GM13976 (cell line): ENCODE measurements at places on chromosomes 2 and 18.

GRCh38 chr2:133765658-133766057, 197.4 kb upstream of the NCKAP5 start:
- no peak for DNase-seq

DNA sequence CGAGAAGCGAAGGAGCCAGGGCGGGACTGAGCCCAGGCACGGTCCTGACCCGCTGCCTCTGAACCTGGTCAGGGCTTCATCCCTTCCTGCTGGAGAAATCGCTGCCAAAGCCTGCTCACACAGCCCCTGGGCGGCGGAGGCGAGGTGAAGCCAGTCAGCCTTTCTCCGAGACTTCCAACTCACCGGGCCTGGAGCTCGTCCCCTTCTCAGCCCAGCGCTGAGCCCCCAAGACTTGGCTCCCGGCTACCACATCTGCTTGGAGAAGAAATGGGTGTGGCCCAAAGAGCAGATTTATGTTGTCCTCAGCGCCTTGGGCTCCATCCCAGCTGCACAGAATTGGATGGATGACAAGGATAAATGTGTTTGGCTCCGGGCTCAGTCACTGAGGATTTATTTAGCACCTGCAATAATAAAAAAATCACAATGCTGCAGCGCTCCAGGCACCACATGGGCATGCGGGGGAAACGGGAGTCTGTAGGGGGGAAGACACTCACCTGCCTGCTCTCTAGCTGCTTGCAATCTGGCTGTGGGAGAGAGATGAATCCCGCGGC, 64.9 kb downstream of the ACTR2 start:
- DNase-seq, result no peak

DNA sequence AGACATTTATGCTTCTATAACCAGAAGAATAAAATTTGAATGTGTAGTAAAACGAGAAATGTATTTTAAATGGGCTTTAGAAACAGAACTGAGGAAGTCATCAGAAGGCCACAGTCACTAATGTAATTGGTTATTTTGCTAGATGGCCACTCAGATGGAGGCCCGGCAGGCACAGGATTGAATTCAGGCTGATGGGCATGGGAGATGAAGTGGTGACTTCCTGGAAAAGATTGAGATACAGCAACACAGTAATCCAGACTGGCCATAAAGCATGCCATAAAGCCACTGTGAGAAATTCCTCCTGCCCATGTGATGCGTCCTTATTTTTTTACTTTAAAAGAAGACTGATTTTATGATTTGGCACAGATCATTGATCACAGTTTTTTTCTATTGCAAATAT, 297.7 kb downstream of the ICOS start:
- DNase-seq, result no peak

DNA sequence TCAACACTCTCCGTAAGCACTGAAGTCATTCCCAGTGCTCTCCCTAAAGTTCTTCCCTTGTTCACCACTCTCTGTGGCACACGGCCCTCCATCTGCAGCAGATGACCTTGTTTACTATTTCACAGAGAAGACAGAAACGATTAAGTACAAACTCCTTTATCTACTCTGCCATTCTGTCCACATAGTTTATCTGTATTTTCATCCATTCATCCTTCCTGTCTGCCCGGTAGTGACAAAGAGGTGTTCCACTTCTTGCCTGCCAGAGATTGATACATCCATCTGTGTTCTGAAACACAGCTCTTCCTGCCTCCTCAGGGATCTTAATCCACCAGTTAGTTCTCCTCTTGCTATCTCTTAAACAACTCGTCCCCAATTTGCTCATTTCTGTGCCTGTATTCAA, 77.9 kb upstream of the CD226 start:
- DNase-seq, result no peak

GRCh38 chr2:223058952-223059716, 7.1 kb downstream of the KCNE4 start:
- DNase-seq, result no peak

GRCh38 chr2:241945803-241946202, 76.3 kb downstream of the RTP5 start:
- DNase-seq, result no peak

DNA sequence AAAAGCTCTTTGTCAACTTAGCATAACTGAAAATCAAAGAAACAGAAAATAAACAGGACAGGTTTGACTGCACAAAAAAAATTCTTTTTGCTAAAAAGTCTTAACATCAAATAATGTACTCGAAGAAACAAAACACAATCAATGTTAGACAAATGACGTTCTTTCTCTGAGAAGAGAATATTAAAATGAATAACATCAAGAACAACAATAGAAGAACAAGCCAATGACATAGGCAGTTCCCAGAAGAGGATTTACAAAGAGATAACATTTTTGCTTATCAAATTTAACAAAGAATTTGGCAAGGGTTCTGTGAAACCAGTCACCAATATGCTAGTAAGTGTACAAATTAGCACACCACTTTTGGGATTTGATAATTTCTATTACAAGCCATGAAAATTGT, 5.8 kb downstream of the GPR55 start:
- DNase-seq, result no peak

GRCh38 chr2:136248907-136249306, 131.0 kb upstream of the CXCR4 start:
- DNase-seq, result no peak

DNA sequence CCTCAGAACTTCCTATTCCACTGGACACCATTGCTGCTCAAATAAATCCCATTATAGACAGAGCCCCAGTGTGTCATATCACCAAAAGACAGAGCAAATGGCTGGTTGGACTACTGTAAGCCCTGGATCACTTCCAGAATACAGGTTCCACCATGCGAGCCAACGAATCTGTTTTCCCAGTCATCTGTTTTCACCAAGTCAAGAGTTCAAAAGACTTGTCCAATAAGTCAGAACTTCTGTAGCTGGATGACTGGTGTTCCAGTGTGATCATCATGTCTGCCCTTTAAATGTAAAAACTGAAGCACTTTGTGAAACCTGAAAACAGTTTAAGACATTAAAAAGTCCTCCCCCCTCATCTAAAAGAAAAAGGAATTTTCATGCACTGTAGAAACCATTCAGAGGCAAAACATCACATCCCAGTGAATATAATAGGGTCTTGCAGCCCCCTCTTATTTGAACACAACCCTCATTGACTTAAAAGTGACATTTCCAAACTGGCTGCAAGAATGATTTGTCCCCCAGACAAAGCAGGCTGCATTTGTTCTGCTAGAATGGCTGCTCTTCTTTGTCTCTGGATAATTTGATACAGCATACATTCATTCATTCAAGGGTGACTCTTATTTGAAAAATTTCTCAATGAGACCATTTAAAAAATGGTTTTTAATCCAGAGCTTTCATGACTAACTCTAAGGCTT, 64.6 kb upstream of the TANC1 start:
- DNase-seq, result no peak

GRCh38 chr2:11248-11941, 34.9 kb downstream of the FAM110C start:
- DNase-seq, result no peak

- no peak for DNase-seq
Observed at GRCh38 chr18:13324880-13325279, 106.3 kb downstream of the LDLRAD4 start.

GRCh38 chr2:169069341-169069740, at the start of gene DHRS9:
Gene DHRS9, plus strand, starts transcription at chr2:169069563. Its CDS starts 12,019 bp downstream, at chr2:169081582.
- no peak for DNase-seq

- no peak for DNase-seq
Observed at GRCh38 chr2:14866736-14867352, 234.3 kb downstream of the LRATD1 start.

DNA sequence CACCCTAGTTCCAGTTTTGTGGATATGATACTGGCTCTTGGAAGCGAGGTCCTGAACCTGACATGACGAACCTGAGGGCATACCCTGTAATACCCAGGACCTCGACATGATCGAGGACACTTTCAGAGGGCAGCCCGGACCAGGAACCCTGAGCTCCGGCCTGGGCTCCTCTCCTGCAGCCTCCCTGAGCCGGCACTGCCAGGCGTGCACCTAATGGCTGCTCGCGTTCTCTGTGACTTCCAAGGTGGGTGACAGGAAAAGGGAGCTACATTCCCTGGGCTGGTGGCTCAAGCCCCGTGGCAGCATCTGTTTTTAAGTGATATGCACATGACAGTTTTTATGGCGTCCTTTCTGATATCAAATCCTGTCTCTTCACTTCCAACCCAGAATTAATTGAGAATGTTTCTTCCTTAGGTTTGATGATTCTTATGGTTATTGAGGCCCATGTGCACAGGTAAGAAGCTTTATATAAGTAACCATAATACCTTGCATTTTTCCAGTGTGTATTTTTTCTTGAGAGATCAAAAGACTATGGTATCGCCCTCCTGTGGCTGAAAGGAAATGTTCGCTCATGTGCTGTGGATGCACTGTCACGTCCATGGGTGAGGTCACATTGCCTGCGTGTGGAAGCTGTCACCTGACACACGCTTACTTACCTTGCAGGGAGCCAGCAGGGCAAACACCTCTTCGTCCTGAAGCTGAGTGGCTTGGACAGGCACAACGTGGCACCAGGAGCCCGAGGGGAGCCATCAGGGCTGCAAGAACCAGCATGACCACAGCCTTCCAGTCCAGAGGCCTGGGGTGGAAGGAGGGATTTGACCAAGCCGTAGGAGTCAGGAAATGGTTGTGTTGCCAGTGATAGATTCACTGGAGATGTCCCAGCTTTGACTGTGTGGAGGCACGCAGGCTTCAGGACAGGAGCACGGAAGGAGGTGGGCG, 367.4 kb upstream of the MYT1L start:
- no peak for DNase-seq

DNA sequence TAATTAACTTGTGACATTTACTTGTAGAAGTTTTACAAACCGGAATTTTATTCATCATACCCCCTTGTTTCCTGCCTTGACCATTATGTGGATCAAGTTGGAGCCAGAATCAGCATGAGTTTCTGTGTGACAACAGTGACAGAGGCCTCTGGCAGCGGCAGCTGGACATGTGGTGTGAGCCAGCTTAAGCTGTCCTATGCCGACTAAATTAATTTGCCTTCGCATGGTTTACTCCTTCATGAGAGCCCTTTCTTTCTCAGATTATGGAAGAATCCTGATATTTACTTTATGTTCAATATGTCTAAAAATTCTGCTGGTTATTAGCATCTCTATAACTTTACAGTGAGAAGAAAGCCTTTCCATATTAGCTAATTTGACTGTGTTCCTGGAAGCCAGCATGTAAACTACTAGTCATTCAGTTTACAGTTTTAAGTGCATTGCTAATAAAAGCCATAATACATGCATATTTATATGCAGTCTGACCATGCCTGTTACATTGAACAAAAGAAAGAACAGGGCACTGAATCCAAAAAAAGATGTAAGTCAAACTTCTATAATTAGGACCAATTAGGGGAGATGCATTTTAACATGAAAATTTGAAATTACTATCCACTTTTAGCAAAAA, 495.8 kb upstream of the ACVR2A start:
- no peak for DNase-seq

DNA sequence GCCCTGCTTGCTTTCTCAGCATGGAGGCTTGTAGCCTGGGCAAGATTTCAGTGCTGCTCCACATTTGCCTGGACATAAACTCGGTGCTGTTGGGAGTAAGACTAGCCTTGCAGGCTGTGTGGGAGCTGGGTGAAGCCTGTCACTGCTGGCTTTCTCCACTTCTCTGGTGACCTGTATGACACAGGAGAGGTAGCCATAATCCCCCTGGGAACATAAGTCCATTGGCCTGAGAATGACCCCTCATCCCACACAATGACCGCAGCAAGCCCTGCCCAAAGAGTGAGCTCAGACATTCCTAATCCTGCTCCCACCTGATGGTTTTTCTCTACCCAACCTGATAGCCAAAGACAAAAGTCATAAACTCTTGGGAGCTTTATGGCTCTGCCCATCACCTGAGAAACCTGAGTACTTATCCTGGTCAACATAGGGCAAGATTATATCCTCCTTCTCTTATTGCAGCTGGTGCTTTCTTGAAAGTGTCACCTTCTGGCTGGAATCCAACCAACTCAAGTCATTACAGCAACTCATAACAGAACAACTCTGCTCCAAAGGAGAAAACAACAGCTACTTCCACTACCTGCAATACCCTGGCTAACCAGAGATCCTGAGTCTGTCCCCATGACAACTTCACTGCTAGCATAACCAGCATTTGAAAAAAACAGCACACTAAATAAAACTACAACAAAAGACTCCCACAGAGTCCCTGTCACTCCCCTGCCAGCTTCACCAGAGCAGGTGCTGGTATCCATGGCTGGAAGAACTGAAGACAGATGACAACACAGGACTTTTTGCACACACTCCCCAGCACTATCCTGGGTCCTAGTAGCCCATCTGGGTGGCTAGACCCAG, 834.4 kb upstream of the DDX18 start:
- DNase-seq, result no peak

DNA sequence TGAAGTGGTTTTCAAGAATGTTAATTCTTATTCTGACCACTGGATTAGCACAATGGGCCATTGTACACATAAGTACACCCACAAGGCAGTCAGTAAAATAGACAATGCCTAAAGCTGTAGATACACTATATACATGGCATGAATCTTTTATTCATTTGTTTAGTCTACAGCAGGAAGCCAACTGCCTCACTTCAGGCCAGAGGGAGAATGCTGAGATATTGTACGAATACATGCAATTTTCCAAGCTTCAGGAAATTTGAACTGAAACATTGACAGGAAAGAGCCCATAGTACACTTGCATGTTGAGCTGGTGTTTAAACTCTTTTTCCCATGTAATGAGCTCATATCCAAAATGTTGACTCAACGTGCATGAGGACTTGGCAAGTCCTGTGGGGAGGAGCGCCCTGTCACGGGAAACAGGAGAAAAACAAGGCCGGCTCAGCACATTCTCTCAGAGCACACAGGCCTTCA, 111.6 kb upstream of the CYP1B1 start:
- DNase-seq, result no peak
